ENCODE measurements at places on chromosomes 2 and 18.

GRCh38 chr2:218033208-218033589, 30.4 kb upstream of the TNS1 start:
- no peak for DNase-seq

DNA sequence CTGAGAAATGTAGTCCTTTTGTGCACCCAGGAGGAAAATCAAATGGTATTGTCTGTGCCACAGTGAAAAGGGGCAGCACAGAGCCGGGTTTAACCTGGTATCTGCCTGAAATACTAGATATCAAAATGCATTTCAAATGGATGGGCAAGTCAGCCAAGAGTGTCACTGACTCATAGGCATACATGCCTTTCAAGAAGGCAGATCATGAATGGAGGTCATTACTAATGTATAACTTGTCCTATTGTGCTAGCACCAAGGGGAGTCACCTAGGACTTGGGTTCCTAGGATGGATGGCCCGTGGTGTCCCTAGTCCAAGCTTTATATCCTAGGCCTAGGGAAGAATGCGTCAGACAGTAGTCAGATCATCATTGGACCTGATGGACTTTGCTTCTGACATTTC, 49.9 kb downstream of the TCF7L1 start:
- no peak for DNase-seq

DNA sequence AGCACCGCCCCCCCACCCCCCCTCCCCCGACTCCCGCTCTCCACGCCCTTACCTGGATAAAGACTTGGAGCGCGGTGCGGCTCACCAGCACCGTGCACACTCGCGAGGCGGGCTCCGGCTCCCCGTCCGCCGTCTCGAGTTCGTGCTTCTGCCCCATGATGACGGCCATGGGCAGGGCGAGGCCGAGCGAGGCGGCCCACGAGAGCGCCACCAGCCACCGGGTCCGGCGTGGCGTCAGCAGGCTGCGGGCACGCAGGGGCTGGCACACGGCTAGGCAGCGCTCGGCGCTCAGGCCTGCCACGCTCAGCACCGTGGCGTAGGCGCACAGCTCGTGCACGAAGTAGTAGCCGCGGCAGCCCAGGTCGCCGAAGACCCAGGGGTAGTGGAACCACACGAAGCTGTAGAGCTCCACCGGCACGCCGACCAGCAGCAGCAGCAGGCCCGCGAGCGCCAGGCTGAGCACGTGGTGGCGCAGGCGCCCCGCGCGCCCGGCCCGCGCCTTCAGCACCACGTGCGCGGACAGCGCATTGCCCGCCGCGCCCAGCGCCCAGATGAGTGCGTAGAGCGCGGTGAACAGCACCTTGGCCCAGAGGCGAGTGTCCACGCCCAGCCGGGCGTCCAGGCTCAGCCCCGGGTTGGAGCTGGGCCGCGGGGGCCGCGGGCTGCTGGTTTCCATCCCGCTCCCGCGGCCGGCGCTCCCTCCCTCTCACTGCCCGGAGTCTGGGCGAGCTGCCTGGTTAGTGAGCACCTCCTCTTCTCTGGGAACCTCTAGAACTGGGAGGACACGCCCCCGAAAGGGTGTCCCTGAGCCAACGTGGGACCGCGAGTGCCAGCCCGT, at the start of gene NTSR2:
Gene NTSR2 (minus strand): TSS at position 742 of the 838 bp plus-strand sequence. CDS start 66 bp downstream, at position 676.
- DNase-seq, result peak; percentile 47

DNA sequence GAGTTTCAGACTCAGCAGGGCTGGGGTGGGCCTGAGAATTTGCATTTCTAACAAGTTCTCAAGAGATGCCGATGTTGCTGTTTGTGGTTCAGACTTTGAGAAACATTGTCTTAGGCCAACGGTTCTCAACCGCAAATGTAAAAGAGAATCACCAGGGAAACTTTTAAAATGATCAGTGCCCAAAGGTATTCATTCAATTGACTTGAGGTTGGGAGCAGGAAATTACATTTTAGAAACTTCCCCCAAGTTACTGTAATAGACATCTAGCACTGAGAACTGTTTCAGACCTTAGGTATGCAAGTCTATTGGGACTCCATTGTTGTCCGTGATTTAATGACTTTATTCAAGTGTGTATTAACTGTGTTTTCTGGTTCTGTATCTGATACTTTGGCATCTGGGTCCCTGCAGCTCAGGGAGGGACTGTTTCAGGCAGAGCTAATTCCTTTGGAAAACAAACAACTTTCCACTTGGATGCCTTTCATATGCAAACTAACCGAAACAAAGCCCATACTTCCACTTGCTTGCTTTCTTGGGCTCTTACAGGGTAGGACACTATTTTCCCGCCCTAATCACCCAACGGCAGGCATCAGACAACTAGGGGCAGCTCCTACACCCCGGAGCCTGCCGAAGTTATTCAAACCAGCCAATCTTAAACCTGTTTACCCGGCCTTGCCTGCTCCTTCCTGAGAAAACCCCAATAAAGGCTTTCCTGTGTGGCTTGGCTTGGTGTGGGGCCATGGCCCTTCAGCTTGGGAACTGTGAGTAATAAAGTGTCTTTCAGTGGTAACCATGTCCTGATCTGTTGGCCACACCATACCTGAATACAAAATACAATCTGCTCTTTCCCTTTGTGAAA, 97.6 kb downstream of the POLE4 start:
- peak; percentile 51 for DNase-seq

GRCh38 chr2:70388128-70388527, 86.3 kb upstream of the FAM136A start:
- no peak for DNase-seq

GRCh38 chr2:128617661-128618060, 299.0 kb upstream of the HS6ST1 start:
- DNase-seq, result no peak

DNA sequence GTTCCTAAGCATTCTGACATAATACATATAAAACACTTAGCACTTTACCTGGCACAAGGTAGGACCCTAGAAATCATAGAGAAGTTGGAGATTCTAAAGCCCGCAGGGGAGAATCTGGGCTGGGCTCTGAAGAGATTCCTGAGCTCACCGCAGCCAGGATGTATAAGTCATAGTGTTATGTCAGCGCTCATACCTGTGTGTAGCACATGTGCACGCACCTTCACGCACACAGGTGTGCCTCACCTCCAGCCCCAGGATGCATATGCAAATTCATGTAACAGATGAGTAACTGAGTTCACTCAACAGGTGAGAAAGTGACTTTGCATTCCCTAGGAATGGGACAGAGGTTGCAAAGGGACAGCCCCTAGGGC, 7.9 kb upstream of the SDC1 start:
- DNase-seq, result no peak

DNA sequence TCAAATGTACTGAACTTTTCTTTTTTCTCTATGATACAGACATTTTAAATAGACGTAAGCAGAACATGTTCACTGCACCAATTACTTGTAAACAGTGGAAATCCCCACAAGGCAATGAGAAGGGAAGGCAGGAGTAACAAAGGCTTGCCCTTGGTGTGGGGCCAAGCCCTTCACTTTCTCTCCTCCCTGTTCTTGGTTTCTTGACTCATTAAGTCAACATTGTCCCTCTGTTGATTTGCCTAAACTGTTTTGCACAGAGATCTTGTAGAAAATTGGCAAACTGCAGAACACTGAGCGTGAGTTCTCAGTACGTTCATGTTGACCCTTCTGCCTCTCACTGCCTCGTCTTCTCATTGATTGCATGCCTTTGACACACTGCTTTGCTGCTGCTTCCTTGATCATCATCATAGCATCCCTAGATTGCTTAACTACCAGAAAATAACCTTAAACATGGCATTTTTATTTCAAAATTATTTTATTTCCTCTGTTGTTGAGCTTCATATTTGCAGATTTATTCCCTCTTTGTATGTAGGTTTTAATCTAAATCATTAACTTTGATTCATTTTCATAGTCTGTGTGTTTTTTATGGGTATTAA, 257.7 kb downstream of the PTGR3 start:
- peak; percentile 97 for DNase-seq

DNA sequence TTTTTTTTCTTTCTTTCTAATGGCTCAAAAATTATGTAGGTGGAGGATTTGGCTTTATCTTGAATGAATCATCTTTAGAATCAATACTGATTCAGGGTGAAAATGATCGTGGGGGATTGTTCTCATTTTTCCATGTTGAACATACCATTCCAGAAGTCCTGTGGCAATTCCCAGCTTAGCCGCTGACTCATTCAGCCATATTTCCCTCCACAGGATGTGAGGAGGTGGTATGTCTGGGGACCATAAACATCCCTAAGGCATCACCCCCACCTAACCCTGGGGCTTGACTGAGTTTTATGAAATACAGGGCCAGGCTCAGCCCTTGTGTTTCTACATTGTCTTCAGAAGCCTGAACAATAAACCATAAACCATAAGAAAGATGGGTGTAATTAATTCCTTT, 92.7 kb upstream of the FN1 start:
- peak; percentile 98 for DNase-seq

DNA sequence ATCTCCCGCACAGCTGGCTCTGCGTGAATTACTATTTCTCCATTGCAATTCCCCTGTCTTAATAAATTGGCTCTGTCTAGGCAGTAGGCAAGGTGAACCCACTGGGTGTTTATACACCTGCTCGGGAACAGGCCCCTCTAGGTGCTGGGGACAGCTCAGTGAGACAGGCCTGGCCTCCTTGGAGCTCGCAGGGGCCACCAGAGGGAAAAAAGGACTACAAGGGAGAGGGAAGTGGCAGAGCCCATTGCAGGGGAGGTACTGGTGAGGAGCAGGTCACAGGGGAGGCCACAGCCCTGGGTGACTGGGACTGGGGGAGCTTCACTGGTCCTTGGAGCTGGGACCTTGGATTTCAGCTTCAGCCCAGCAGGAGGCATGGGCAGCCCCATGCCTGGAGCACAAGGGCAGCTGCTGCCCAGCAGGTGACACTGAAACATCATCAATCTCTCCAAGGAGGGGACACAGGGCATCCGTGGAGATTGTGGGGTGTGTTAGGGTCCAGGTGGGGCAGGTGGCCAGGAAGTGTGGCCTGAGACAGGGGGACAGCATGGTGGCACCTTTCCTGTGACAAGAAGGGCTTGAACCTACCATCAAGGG, 31.2 kb downstream of the NGEF start:
- no peak for DNase-seq

GRCh38 chr2:43233218-43234212, 7.1 kb upstream of the ZFP36L2 start:
- DNase-seq, result no peak

DNA sequence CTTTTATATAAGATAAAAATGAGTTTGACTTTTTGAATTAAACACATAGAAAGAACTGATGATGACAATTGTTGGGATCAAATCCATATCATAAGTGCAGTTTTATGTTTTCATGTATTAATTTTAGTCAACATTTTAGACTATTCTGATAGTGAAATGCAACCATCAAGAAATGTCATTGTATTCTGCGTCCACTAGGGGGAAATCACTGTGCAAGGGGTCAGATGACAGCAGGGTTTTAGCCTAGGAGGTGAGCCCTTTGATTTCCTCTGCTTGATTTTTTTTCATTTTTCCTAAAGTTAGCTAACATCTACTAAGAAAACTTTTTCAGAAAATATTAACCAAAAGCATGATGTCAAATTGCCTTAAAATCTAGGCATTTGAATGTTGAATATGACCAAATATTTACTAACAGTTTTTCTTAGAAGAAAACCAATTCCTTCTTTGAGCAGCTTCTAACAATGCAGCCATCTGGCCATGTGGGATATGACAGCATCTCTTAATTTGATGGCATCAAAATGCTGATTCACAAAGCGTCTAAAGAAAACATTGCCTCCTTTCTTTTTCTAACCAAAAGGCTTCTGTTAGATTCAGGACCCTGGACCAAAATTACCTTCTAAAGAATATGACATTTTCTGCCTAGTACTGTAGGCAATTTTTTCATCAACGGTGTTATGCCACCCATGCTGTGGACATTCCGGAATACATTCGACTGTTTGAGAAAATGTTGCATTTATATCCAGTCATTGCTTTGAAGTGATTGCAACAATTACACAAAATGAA, 141.5 kb downstream of the SPHKAP start:
- peak; percentile 26 for DNase-seq

GRCh38 chr2:151156431-151156830, 105.2 kb downstream of the RBM43 start:
- DNase-seq, result no peak

DNA sequence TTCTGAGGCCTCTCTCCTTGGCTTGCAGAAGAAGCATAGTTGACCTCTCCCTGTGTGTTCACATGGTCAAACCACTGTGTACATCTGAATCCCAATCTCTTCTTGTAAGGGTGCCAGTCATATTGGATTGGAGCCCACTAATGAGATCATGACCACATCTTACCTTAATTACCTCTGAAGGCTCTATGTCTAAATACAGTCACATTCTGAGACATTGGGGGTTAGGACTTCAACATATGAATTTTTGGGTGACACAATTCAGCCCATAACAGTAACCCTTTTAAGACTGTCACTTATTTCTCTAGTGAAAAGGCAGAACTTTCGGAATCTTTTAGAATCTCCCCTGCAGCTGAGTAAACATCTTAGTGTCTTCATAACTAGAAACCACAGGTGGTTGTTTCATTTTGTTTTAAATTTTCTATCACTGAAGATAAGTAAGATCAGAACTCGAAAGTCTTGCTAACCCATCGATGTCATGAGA, 33.3 kb downstream of the BMP10 start:
- peak; percentile 30 for DNase-seq

DNA sequence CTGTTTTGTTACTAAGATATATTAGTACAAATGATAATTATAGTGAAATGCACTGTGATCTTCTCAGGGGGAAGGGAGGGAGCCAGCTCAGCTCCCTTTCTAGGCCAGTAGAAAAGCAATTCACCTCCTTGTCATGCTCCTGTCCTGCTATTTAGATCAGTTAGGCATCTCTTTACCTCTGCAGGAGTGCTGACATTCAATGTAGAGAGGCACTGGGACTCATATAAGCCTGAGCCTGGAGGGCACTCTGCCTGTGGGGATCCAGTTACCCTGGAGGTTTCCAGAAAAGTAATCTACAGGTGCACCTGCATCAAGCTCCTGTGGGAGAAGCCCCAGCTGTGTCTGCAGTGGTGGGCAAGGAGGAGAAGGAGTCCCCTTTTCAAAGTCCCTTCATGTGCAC, 277.0 kb downstream of the CPS1 start:
- no peak for DNase-seq

- DNase-seq, result peak; percentile 46
These were observed 270.1 kb downstream of the ETAA1 start for GRCh38 chr2:67667054-67667908.

- peak; percentile 51 for DNase-seq
These were observed 139.4 kb downstream of the AKAIN1 start for GRCh38 chr18:5057386-5058348.

- DNase-seq, result no peak
These were observed 10.6 kb upstream of the FAM117B start for GRCh38 chr2:202624133-202624532.

DNA sequence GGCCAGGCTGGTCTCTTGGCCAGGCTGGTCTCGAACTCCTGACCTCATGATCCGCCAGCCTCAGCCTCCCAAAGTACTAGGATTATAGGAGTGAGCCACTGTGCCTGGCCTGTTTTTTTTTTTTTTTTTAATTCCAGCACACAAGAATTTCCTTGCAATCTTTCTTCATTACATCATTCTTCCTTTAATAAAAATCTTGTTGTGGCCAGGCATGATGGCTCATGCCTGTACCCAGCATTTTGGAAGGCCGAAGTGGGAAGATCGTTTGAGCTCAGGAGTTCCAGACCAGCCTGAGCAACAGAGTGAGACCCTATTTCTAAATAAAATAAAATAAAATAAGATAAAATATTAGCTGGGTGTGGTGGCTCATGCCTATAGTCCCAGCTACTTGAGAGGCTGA, 21.4 kb upstream of the PLEKHM3 start:
- peak; percentile 45 for DNase-seq

GRCh38 chr2:185811580-185811979, 73.0 kb downstream of the FSIP2 start:
- DNase-seq, result no peak

GRCh38 chr18:3368193-3368592, 81.8 kb upstream of the TGIF1 start:
- peak; percentile 94 for DNase-seq

All from fibroblast of the aortic adventitia (primary cell).